ENCODE measurements at places on chromosomes 5 and 9.

- no peak for DNase-seq
Measured at GRCh38 chr5:91424638-91425436, 41.7 kb upstream of the ARRDC3 start.

- DNase-seq = no peak
Measured at GRCh38 chr9:82208741-82209450, 220.3 kb downstream of the SPATA31D1 start.

DNA sequence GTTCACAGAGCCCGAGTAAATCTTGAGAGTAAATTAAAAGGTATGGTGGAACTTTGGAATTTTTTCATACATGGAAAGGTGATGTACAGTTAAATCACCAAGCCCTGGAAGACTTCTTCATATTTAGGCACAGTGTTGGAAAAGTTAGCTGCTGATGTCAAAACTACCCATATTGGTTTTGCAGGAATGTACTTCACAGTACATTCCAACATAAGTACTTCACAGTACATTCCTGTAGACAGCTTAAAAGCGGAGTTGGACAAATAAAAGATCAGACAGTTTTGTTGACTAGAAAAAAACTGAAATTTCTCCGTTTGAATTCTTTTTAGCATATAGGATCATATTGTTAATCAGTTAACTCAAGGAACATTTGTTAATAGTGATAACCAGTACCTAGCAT is 1.8 kb downstream of the RANBP17 start:
- DNase-seq = no peak

GRCh38 chr9:123319541-123320339 is 36.3 kb upstream of the CRB2 start:
- DNase-seq = no peak

GRCh38 chr9:126693428-126693944 is 79.8 kb downstream of the LMX1B start:
- DNase-seq = no peak
